ENCODE measurements at places on chromosomes 5 and 9. TPM values are rescaled to one million over a fixed set of nuclear protein-coding genes. Genes with fewer than 3 reads are reported as not detected.

- DNase-seq = no peak
These were observed 680.8 kb upstream of the SEMA6A start for GRCh38 chr5:117255211-117256027.

GRCh38 chr5:15003511-15003920, 131.9 kb upstream of the ANKH start:
- no peak for DNase-seq

- no peak for DNase-seq
These were observed 25.0 kb upstream of the TRIM36 start for GRCh38 chr5:115194676-115195075.

GRCh38 chr5:36150676-36151433, 832 bp downstream of the LMBRD2 start:
- DNase-seq = no peak

DNA sequence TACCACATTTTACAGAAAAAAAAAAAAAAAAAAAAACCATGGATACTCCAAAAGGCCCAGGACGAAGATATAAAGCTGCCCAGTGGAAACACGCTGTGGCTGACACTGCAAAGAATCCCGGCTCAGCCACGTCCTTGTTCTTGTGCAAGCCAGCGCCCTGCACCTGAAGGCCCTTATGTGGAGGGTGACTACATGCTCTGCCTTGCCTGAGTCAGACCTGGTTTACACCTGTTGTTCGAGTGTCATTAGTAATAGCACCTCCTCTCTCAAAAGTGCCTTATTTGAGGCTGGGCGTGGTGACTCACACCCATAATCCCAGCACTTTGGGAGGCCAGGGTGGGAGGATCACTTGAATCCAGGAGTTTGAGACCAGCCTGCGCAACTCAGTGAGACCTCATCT, 54.3 kb upstream of the ZSWIM6 start:
- no peak for DNase-seq

- DNase-seq = no peak
These were observed 1.5 kb downstream of the IGFBPL1 start for GRCh38 chr9:38422555-38423260.

The HSD17B4 gene
- total RNA-seq = 285 TPM

The PHF24 gene
- total RNA-seq = 0.29 TPM
